ENCODE measurements at places on chromosomes 2 and 18. TPM values are rescaled to one million over a fixed set of nuclear protein-coding genes. Genes with fewer than 3 reads are reported as not detected.
A peak's percentile ranks its signal among the peaks of the same experiment; 100 is the strongest.

Gene CTIF
- total RNA-seq, result 78.2 TPM

- DNase-seq, result peak; percentile 30
These were observed 705 bp downstream of the EFR3B start for GRCh38 chr2:25042321-25043240.

DNA sequence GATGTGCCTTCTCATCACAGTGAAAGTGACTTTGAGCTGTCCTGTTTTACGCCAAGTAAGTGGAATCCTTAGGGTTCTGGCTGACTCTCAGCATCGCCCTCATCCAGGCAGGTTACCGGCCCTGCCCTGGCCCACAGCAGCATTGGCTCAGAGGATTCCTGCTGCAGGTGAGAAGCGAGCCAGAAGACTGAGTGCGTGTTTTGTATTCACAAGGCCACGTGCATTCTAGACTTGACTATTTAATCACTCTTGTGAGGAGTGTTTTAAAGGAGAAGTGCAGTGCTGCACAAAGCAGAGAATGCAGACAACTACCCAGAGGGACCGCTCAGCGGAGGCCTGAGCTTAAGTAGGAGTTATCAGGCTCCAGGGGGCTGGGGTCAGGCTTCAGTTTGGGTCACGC lies 48.3 kb downstream of the LAMA3 start:
- DNase-seq, result no peak

Gene CYP1B1
- 2.0 TPM for total RNA-seq

DNA sequence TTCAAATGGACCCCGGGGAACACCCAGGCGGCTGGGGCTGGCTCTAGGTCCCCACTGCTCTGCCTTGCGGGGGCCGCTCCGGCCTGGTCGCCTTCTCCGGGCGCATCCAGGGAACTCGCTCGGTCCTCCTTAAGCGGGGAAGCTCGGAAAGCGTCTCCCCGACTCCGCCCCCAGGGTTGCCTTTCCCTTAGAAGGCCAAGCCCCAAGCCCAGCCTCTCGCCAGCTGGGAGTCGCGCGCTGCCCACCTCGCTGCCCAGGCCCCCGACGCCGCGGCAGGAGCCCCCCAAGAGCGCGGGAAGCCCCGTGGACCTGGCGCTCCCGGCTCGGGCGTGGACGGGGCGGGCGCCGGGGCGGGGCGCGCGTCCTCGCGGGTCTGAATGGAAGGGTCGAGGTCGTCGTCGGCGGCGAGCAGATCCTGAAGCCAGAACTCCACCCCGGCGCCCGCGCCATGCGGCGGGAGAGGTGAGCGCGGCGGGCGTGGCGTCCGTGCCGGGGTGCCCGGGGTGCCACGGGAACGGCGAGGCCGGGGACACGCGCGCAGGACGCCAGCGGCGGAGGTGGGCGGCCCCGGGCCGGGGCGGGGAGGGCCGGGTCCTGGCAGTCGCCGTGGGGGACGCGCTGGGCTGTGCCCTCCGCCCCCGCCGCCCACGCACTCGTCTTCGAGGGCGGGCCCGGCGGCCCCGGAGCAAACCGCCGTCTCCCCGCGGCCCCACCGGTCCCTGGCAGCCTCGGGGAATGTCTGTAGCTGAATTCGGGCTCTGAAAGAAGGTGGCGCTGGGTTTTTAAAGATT lies at the start of gene BOK:
TSS of gene BOK (plus strand) at position 214 of the 791 bp plus-strand sequence. CDS start 739 bp downstream, outside the sequence.
- DNase-seq, result peak; percentile 75

Gene MTCL1
- 35.9 TPM for total RNA-seq

Gene CFAP65
- total RNA-seq, result not detected

- no peak for DNase-seq
These were observed 33.7 kb downstream of the YES1 start for GRCh38 chr18:778194-778927.

- no peak for DNase-seq
These were observed 39.8 kb upstream of the ST8SIA3 start for GRCh38 chr18:57312346-57313144.

GRCh38 chr2:181585732-181586131 lies 71.2 kb downstream of the CERKL start:
- DNase-seq, result no peak

DNA sequence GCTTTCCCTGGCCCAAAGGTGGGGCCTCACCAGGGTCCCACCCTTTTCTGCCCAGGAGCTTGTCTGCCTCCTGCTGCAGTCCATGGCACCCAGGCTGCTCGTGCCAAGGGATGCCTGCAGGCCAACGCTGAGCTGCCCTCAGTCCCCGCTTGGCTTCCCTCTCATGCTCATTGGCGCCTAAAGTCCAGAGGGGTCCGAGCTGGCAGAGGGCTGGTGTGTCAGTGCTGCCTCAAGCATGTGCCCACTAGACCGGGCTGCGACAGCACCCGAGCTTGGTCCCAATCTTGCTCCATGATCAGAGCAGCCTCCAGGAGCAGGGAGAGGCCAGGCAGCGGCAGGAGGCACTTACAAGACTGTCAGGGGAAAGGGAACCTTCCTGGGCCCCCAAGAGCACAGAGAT lies 287.0 kb downstream of the ICOS start:
- no peak for DNase-seq

DNA sequence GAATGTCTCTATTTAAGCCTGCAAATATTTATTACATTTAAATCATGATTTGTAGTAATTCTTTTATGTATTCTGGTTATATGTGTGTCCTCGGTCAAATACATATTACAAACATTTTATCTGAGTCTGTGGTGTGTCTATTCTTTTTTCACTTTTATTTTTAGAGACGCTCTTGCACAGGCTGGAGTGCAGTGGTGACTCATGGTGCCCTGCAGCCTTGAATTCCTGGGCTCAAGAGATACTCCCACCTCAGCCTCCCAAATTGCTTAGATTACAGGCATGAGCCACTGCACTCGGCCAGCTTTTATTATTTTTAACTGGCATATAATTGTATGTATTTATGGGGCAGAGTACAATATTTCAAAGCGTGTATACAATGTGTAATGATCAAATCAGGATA lies 47.5 kb downstream of the ARID5A start:
- DNase-seq, result no peak

Gene RIT2
- total RNA-seq, result not detected

Gene TBR1
- total RNA-seq, result not detected

Gene GCKR
- not detected for total RNA-seq

GRCh38 chr2:240393831-240394410 lies 41.5 kb upstream of the GPC1 start:
- DNase-seq, result no peak

DNA sequence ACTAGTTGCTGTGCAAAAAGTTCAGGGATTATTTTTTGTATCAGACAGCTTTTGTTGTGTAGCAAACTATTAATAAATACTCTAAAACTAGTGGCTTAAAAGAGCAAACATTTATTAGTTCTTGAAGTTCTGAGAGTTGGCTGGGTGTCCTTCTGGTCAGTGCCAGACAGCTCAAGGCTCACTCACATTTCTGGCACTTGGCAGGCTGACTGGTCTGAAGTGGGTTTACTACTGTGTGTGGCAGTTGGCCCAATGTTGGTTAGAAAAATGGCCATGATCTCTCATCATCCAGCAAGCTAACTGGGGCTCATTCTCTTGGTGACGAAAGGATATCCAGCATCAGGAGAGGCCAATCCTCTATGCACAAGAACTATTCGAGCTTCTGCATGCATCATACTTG lies 71.4 kb upstream of the ZNF385B start:
- no peak for DNase-seq

All from transverse colon (tissue), 4 donors.